CD8-positive, alpha-beta memory T cell (primary cell): ENCODE measurements at places on chromosomes 3 and 15.

GRCh38 chr15:49270541-49271421 lies 100.7 kb downstream of the GALK2 start:
- no peak overlapping the region for H3K27ac ChIP-seq
- H3K4me1 ChIP-seq = no peaks in the 10 kb centered on the region
- no peak overlapping the region for H3K4me3 ChIP-seq

DNA sequence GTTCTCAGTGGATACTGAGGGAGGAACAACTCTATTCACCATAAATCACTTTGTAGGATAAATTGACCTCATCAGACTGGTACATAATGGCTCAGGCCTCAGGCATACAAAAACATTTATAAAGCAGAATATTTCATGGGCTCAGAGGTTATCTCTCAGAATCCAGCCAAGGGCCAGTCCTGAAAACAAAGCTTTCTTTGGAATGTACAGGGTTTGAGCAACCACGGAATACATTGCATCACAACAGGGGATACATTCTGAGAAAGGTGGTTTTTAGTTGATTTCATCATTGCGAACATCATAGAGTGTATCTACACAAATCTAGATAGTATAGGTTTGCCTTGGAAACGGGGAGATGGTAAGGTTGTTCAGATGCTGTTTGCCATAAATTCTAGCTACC lies 33.4 kb upstream of the CTDSPL2 start:
- no peak for DNase-seq
- H3K36me3 ChIP-seq = no peaks in the 10 kb centered on the region
- no peaks in the 10 kb centered on the region for H3K27me3 ChIP-seq

- H3K27me3 ChIP-seq = no peaks in the 10 kb centered on the region
- no peak for DNase-seq
- H3K4me1 ChIP-seq = peaks cover 27% of the 10 kb centered on the region
Measured at GRCh38 chr3:122576174-122576940, 1.1 kb upstream of the PARP15 start.

DNA sequence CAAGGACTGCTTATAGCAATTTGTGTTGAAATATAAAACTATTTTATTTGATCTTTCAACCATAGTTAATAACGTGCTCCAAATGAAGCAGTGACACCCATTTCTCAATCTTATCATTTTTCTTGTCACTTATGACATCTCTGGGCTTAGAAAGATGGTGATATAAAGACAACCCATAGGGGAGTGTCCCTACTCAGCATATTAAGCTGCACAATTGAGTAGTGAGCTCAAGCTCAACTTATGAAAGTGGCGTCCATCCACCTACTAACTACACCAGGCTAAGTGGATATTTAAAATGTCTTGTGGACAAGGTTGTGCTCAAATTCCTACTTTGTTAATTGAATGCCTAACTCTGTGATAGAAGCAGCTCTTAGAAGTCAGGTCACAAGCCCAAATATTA lies 46.7 kb downstream of the SLC9C1 start:
- H3K4me1 ChIP-seq = no peaks in the 10 kb centered on the region
- no peaks in the 10 kb centered on the region for H3K36me3 ChIP-seq
- H3K4me3 ChIP-seq = no peak overlapping the region
- no peak overlapping the region for H3K27ac ChIP-seq
- no peak for DNase-seq
- no peaks in the 10 kb centered on the region for H3K27me3 ChIP-seq

GRCh38 chr3:157104521-157104920 lies 55.4 kb downstream of the CCNL1 start:
- no peaks in the 10 kb centered on the region for H3K27me3 ChIP-seq
- H3K4me3 ChIP-seq = no peak overlapping the region

- H3K27me3 ChIP-seq = no peaks in the 10 kb centered on the region
- no peak for DNase-seq
- no peak overlapping the region for H3K4me3 ChIP-seq
- no peak overlapping the region for H3K27ac ChIP-seq
- H3K36me3 ChIP-seq = no peaks in the 10 kb centered on the region
Measured at GRCh38 chr3:76954412-76954811, 85.5 kb upstream of the ROBO2 start.
